ENCODE measurements at places on chromosomes 13 and 19.

- DNase-seq: no peak
- peaks cover 6% of the 10 kb centered on the region for H3K4me1 ChIP-seq
- H3K27me3 ChIP-seq: no peaks in the 10 kb centered on the region
- H3K27ac ChIP-seq: peak overlapping the region; percentile 23
- no peaks in the 10 kb centered on the region for H3K36me3 ChIP-seq
Measured at GRCh38 chr19:49749055-49749716, 13.9 kb downstream of the TSKS start.

DNA sequence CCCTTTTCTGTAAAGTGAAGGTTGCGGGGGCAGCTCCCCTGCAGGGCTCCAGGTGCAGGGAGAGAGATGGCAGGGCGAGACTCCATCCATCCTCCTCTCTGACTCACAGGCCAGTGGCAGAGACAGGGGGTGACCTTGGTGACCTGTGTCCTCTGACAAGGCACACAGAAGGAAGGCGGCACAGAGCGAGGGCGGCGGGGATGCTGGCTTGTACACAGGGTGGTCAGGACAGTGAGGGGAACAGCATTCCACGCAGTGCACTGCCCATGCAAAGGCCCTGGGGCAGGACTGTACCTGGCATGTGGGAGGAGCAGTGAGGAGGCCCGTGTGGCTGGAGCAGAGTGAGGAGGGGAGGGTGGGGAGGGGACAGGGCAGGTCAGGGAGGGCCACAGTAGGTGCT is 7.7 kb downstream of the NDUFA11 start:
- peaks cover 12% of the 10 kb centered on the region for H3K36me3 ChIP-seq
- peaks cover 13% of the 10 kb centered on the region for H3K4me1 ChIP-seq
- no peak overlapping the region for H3K4me3 ChIP-seq
- H3K27me3 ChIP-seq: no peaks in the 10 kb centered on the region

GRCh38 chr13:110400786-110401533 is 93.9 kb downstream of the COL4A2 start:
- no peak for DNase-seq
- H3K4me3 ChIP-seq: no peak overlapping the region
- peaks cover 76% of the 10 kb centered on the region for H3K27me3 ChIP-seq

- peaks cover 53% of the 10 kb centered on the region for H3K27me3 ChIP-seq
- no peaks in the 10 kb centered on the region for H3K4me1 ChIP-seq
- H3K4me3 ChIP-seq: no peak overlapping the region
- no peaks in the 10 kb centered on the region for H3K36me3 ChIP-seq
- DNase-seq: no peak
Measured at GRCh38 chr13:28545583-28546333, 50.8 kb upstream of the FLT1 start.

DNA sequence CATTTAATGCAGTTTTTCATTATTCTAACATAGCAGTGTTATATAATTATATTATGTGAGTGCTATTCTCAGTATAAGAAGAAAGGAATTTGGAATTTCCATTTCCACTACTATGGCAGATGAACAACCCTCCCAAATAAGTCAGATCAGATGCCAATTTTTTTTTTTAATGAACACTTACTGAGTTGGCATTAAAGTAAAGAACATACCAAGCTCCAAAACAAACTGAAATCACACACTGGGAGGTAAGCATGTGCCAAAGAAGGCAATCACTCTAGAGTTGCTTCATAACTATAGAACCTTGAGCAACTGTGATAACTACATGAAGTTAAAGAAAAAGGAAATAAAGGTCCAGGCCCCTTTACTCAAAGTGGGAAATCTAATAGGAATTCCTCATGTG is 90.3 kb downstream of the RNF17 start:
- no peak overlapping the region for H3K4me3 ChIP-seq
- H3K27ac ChIP-seq: no peak overlapping the region
- DNase-seq: no peak
- H3K4me1 ChIP-seq: no peaks in the 10 kb centered on the region
- H3K36me3 ChIP-seq: no peaks in the 10 kb centered on the region

DNA sequence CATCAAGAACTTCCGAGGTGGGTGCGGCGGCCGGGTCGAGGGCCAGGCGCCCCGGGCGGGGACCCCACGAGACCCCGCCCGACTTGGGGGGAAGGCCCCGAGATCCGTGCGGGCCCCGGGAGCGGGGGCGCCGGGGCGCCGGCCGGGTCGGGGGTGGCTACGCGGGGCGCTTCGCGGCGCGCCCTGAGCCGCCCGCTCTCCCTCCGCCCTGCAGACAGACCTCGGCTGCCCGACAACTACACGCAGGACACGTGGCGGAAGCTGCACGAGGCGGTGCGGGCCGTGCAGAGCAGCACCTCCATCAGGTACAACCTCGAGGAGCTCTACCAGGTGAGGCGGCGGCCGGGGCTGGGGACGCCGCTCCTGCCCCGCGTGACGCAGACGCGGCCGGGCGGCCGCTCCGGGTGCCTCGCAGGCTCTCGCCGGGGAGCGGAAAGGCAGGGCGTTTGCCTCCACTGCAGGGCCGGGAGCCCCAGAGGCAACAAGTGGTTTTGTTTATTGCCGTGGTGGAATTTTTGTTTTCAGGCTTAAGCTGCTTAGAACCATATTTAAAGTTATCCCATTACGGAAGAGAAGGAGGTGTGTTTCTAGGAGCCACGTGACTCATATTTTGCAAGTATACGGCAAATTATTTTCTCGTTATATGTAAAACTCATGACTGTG is 477 bp downstream of the CUL4A start:
- H3K27ac ChIP-seq: peak overlapping the region; percentile 83
- H3K36me3 ChIP-seq: peaks cover 28% of the 10 kb centered on the region
- peak overlapping the region; percentile 66 for H3K4me3 ChIP-seq
- peak; percentile 67 for DNase-seq
- no peaks in the 10 kb centered on the region for H3K27me3 ChIP-seq

GRCh38 chr19:3607303-3608078 is 816 bp upstream of the TBXA2R start:
- no peak for DNase-seq
- H3K4me3 ChIP-seq: peak overlapping the region; percentile 45
- peaks cover 6% of the 10 kb centered on the region for H3K36me3 ChIP-seq

DNA sequence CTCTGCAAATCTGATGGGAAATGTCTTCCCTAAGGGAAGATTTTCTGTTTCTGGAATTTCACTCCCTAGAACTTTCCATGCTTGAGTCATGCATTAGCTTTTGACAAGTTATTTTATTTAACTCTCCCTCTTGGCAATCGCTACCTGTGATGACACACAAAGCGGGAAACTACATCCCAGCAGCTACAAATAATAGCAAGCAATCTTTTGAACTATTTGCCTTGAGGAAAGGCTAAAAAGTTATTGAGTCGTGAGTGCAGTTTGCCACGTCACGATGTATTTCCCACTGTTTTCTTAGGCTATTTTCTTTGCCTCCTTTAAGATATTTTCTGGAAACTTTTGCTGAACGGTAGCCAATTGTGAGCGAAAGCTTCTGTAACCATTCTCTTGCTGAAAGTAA is 353.3 kb upstream of the HTR2A start:
- H3K36me3 ChIP-seq: no peaks in the 10 kb centered on the region
- no peaks in the 10 kb centered on the region for H3K27me3 ChIP-seq
- DNase-seq: no peak
- H3K27ac ChIP-seq: no peak overlapping the region
- H3K4me3 ChIP-seq: no peak overlapping the region

- peaks cover 11% of the 10 kb centered on the region for H3K4me1 ChIP-seq
- H3K36me3 ChIP-seq: no peaks in the 10 kb centered on the region
- no peak overlapping the region for H3K4me3 ChIP-seq
- DNase-seq: no peak
Measured at GRCh38 chr13:24124789-24125476, 35.6 kb upstream of the SPATA13 start.

DNA sequence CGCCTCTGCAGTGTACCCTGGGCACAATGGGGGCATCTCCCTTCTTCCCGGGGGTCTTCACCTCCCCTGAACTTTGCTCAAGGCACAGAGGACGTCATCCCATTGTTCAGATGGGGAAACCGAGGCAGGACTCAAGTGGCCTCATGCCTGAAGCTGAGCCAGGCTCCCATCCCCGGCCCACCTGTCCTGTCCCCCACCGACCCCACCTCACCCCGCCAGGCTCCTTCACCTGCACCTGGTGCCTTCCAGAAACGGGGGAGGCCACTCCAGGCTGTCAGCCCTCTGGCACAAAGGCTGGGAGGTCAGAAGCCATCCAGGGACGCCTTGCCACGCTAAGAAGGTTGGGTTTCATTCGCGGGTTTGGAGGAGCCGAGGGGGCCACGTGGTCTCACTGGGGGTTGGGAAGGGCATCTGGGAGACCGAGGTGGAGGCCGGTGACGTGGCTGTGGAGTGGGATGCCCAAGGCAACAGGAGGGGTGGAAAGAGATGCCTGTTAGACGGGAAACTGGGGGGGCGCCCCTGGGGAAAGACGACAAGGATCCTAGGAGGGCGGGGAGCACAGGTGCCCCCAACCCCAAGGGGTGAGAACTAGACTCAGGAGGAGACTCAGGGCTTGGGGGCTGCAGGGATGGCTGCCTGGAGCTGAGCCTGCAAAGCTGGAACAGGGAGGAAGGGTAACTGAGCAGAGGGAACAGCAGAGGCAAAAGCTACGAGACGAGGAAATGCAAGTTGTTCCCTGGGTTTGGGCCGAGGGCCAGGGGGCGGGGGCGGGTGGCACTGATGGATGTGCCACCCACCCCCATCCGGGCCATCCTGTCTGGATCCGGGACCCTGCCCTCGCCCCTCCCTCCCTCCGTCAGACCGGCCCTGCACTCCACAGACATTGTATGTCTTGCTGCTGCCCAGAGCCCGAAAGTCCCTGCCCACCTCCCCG is 6.0 kb upstream of the TCF3 start:
- H3K27ac ChIP-seq: peak overlapping the region; percentile 42
- no peaks in the 10 kb centered on the region for H3K4me1 ChIP-seq
- no peak overlapping the region for H3K4me3 ChIP-seq
- no peak for DNase-seq
